CD4-positive, alpha-beta T cell treated with Interleukin-6 at 100 ng/mL for 8 hours (primary cell): ENCODE measurements at places on chromosomes 13 and 19.

- no peak for DNase-seq
Observed at GRCh38 chr19:32241306-32241705, 104.1 kb upstream of the ZNF507 start.

- no peak for DNase-seq
Observed at GRCh38 chr19:32971012-32971595, 654 bp downstream of the CEP89 start.

GRCh38 chr19:15488489-15489226 is 9.4 kb upstream of the PGLYRP2 start:
- DNase-seq = no peak

GRCh38 chr19:35045667-35046300 is 4.3 kb downstream of the HPN start:
- DNase-seq = peak; percentile 44

DNA sequence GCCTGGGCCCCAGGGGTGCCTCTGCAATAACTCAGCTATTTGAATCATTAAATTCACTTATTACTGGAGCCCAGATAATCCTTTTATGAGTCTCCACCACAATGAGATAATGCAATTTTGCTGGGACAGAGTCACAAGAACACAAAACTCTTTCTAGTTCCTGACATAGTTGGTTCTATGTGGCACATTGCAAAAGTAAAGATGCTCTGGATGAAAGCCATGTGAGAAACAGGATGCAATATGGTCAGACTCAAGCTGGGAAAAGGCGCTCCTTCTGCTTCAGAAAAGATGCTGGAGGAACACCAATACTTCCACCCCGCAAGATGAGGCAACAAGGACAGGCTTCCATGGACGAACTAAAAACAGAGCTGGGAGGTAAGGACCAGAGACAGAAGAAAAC is 5.7 kb downstream of the ANKRD27 start:
- no peak for DNase-seq

DNA sequence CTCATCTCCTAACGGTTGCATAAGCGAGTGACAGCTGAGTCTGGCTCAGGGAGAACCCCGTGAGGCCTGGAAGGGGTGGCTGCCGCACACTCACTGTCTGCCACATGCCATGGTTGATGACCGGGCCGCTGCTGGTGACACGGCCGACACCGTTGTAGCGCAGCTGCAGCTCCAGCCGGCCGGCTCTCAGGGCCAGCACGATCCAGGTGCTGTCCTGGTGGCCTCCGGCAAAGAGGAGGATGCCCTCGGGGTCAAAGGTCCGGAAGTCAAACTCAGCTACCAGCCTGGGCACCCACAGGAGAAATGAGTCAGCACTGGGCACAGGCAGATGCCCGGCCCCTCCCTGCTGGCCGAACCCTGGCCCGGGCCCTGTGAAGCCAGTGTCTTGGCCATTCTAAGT is 31.7 kb downstream of the GAS6 start:
- no peak for DNase-seq

GRCh38 chr13:33793726-33794125 is 24.2 kb upstream of the RFC3 start:
- DNase-seq = no peak

DNA sequence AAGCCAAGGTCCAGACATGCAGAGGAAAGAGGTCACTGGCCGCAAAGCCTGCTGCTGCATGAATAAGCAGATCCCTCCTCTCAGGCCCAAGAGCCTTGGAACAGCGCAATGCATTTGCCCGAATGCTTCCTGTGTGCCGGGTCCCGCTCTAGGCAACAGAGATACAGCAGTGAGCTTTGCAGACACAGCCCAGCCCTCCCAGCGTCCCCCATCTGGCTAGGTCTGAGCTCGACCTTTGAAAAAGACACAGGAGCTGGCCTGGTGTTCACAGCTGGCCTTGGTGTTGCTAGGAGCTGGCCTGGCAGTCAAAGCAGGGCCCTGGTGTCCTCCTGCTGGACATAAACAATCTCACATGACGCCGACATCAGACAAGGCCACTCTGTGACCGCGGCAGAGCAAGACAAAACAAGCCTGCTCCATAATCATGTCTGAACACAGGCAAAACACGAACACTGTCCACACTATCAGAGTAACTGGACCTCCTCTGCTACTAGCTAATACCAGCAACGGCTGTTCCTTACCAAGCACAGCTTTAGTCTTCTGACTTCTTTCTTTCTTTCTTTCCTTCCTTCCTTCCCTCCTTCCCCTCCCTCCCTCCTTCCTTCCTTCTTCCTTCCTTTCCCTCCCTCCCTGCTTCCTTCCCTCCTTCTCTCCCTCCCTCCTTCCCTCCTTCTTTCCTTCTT is 5.7 kb upstream of the PEX11G start:
- no peak for DNase-seq

DNA sequence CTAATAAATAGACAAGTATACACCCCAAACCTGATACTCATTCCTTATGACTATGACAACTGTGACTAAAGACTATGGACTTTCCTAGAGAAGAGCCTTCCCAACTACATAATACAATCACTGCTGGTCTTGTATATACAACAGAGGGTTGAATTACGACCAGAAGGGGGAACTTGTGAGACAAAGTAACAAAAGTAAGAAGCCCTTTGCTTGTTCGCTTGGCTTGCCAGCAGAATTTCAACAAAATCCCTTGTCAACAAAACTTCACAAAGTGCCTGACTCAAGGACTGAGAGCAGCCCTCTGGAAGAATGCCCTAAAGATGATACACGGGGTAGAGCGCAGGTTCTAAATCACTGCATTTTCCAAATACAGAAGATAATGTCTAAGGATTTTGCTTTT is 99.4 kb downstream of the WASF3 start:
- DNase-seq = no peak

GRCh38 chr13:97026531-97027161 is 32.4 kb upstream of the OXGR1 start:
- no peak for DNase-seq

GRCh38 chr13:114155926-114156883 is 22.9 kb upstream of the CFAP97D2 start:
- DNase-seq = no peak

DNA sequence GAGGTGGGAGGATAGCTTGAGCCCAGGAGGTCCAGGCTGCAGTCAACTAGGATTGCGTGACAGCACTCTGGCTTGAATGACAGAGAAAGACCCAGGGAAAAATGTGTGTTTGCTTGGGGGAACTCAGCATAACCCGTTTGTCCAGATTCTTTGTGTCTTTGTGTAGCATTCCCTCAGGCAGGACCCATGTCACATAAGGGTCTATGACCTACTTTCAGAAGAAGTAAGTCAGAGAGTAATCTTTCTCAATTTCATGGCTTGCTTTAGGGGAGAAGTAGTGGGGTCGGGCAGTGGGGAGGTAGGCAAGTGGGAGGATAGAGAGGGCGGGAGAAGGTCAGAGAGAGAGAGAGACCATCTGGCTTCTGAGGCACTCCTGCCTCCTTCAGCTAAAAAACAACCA is 11.9 kb upstream of the PSPC1 start:
- DNase-seq = no peak

DNA sequence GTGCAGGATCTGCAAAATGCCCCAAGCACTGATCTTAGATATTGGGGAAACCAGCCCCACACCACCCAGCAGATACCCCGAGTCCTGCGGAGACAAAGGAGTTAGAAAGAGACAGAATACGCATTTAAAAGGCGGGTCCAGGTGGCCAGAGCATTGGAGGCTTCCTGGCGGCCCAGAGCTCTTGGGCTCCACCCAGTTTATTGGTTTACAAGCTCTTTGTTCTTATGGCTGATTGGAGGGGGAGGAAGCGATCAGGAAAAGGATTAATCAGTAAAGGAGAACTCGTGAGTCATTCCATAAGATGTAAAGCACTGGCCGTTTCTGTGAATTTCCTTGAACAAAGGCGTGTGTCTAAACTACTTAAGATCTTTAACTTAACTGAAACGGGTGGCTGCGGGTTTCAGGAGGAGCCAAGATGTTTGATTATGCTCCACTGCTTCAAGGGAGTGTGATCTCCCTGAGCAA is 926 bp downstream of the ZNF587 start:
- DNase-seq = no peak

DNA sequence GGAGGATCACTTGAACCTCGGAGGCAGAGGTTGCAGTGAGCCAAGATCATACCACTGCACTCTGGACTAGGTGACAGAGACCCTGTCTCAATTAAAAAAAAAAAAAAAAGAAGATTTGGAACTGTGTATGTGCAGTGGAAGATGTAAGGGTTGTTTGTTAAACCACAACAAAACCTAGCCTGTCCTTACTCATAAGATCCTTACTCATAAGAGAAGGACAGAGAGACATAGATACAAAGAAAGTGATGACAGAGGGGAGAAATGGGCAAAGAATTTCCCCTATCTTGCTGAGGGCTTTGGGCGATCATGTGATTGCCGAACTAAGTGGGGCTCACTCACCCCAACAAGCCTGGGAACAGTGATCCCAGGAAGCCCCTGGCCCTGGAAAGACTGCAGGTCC is 7.9 kb downstream of the ITPKC start:
- no peak for DNase-seq

DNA sequence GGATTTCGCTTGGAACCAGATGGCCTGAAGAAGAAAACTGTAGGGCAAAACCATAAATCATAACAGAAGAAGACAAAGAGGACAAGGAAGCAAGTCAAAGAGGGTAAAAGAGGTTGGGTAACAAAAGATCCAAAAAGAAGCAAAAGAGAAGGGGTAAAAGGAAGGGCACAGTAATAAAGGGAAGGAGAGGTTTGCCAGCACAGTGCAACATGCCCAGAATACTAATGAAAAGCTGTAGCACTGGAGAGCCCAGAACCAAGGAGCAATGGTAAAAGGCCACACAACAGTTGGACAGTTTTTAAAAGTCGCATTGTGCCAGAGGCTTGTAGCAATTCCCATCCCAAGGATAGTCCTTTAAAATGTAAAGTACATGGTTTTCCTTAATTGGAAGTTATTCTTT is 506.6 kb downstream of the PCDH9 start:
- no peak for DNase-seq

GRCh38 chr13:102648046-102648445 is 46.8 kb downstream of the METTL21C start:
- no peak for DNase-seq

DNA sequence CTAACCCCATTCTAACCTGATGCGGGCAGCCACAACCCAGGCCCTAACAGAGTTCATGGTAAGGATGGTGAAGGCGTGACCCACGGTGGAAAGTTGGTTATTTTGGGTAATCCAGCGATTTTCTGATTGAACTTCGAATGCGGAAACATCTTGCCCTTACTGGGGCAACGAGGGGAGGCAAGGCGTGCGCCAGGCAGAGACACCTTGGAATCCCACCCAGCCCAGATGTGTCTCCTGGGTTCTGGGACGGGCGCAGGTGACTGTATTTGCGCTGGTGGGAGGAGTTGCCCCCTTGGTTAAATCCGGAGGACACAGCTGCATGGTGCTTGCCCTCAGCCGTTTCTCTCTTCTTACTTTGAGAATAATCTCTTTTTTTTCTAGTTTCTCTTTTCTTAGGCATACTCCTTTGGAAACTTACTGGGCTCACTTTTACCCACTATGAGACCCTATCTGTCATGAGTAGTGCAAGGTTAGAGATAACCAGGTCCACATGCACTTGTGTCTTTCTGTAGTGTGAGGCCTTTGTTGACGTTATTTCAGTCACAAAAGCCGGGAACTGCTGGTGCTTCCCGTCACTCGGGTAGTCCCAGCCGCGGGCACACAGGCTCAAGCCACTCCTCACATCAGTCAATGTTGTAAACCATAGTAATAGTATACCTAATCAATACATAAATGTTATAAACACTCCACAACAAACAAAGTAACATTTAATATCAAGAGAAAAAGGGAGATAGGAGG is 81.5 kb downstream of the ATP11A start:
- DNase-seq = no peak

DNA sequence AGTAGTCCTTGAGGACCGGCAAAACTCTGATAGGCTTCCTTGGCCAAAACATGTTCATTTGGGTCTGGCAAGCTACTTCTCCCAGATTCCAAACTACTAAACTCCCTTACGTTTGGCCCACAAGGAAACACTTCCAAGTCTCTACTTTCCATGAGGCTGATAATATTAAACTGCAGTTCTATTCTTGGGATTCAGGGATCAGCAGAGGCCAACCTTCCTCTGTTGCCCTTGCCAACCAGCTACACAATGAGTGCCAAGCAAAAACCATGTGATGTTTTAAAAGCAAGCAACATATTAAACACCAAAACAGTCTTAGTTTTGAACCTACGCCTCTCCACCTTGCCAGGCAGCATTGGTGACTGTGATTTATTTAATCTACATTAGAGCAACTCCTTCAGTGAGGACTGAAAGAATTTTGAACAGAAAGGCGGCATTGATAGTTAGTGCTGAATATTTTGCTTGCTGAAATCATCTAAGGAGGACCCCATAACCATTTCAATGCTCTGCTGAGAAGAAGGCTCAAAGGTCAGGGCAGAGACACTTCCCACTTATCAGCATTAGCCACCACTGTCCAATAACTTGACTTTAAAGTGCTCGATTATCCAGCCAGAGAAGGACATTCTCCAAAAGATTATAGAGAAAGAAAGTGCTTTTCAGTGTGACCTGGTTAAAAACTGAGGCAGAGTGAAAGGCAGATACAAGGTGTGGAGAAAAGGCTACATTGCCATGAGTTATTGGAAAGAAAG is 287.1 kb downstream of the TBC1D4 start:
- no peak for DNase-seq

DNA sequence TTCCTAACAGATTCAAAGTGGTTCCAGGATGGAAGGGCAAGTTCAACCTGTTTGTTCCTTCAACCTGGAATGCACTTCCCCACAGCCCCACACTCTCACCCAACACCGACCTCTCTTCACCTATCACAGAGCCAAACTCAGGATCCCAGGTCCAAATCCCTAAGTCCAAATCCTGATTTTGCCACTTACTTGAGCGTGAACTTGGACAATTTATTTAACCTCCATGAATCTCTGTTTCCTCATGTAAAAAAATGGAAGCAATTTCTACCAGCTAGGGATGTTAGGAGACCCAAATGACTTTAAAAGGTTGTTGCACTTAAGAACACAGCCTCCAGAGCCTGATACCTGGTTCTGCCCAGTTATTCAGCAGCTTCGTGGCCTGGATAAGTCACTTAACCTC is 5.4 kb upstream of the IGSF23 start:
- DNase-seq = no peak

- no peak for DNase-seq
Observed at GRCh38 chr13:113437408-113438010, 15.8 kb downstream of the ADPRHL1 start.

- no peak for DNase-seq
Observed at GRCh38 chr13:40403509-40404241, 262.8 kb downstream of the FOXO1 start.

DNA sequence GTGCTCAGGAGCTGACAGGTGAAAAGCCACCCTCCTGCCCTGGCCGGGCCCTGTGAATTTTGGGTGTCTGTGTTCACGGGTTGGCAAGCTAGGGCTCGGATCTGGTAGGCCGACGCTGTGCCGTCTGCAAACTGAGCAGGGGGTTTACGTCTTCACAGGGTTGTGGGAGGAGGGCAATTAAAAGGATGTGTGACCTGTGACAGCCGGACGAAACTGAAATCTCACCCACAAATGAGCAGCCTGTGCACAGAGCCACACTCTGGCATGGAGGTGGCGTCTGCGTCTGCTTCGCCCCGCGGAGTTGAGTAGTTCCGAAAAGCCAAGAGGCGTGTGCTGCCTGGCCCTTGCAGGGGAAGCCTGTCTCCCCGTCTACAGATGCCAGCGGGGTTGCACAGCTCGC is 117.3 kb downstream of the KDM4B start:
- no peak for DNase-seq

- DNase-seq = no peak
Observed at GRCh38 chr13:96967248-96967745, 27.0 kb downstream of the OXGR1 start.
